Stimulated activated CD4-positive, alpha-beta T cell treated with anti-CD3 and anti-CD28 coated beads, Interleukin-1b, Interleukin-23, amount 100 ng/mL, for 1 hour (primary cell): ENCODE measurements at places on chromosomes 3 and 15.
A peak's percentile ranks its signal among the peaks of the same experiment; 100 is the strongest.

GRCh38 chr3:39133093-39133490 is 20.3 kb downstream of the CSRNP1 start:
- DNase-seq: no peak

DNA sequence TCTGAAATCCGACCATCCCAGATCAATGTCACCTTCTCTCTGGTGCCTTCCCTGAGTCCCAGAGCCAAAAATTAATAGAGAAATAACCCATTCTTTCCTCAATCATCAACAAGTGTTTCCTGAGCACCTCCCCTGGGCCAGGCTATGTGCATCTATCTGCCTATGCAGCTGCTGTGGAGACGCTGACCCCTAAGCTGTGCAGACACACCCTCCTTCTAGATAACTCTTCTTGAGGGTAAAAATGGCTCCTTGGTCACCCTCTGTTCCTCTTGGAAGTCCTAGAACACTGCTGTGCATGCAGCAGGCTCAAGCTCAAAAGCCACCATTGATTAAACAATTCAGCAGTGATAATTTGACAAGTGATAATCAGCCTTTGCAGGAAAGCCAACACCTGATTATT is 18.4 kb downstream of the CA12 start:
- no peak for DNase-seq

GRCh38 chr3:162547321-162547720 is 1050.7 kb downstream of the OTOL1 start:
- DNase-seq: no peak

DNA sequence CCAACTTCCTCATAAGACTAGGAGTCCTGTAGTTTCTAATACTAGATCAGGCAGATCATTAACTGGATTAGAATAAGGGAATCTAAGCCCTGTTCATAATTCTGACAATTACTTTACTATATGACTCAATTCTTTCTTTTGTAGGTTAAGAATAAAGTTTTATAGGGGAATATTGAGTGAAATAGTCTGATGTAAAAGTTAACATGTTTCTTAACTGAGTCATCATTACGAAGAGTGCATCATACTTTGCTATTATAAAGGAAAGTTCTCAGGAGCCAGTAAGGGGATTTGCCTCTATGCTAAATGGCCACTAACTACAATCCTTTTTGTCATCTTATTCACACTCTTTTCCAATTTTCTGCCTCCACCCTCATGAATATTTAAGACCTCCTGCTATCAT is 63.1 kb downstream of the POLQ start:
- DNase-seq: no peak

DNA sequence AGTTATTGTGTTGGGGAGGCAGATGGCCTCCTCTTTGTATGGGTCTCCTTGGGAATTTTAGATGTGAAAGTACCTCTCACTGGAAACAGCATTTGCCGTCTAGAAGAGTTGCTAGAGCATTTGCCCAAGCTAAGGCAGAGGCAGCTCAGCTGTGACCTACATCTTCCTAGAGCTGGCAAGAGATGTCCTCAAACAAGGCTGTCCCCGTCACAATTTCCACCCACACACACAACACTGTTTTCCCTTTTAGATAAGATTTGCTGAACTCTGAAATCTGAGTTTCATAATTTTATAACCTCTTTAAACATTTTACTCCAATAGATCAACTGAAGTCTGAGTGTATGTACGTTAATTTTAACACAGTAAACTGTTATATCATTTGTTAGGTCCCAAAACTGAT is 352.6 kb downstream of the EPHB1 start:
- no peak for DNase-seq

GRCh38 chr15:75758071-75758872 is 45.6 kb upstream of the CSPG4 start:
- no peak for DNase-seq

DNA sequence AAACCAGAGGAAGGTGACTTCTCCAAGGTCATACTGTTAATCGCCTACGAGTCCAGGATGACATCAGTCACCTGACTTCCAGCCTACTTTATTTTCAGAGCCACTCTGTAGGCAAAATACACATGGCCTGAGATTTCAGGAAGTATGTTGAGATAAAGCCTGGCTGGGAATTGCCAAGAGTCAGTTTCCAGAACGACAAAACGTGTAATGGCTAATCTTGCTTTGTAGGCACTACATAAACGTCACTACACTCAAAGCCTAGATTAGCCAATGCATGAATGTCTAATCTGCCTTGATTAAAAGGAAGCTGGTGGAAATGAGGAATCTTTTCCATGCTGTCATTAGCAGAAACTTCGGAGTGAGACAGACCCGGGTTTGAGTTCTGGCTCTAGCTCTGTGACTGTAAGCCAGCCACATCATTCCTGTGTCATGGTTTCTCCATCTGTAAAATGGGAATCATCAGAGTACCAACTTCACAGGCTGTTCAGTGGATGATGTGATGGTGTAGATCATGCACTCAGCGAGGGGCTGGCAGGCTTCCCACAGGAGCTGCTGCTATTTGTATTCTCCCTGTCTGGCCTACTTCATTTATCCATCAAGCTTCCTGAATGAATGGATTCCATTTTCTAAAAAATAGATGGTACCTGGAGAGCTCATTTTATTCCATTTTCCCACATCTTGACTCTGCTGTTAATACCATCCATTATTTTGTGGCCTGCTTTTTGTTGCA is 241.9 kb downstream of the XXYLT1 start:
- DNase-seq: no peak

DNA sequence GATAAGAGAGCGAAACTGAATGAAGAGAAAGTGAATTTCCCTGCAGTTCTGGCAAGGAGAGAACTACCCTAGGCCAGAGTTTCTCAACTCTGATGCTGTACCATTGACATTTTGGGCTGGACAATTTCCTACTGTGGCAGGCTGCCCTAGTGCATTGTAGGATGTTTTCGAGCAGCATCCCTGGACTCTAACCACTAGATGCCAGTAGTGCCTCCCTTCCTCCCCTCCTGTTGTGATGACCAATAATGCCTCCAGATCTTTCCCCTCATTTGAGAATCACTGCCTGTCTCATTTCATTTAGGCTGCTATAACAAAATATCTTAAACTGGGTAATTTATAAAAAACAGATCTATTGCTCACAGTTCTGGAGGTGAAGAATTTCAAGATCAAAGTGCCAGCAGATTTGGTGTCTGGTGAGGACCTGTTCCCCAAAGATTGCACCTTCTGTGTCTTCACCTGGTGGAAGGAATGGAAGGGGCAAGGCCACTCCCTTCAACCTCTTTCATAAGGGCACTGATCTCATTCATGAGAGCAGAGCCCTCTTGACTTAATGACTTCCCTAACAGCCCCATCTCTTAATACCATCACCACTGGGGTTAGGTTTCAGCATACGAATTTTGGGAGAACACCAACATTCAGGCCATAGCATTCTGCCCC is 188.9 kb upstream of the MEIS2 start:
- no peak for DNase-seq

GRCh38 chr15:101207867-101208288 is 44.0 kb downstream of the CHSY1 start:
- no peak for DNase-seq

DNA sequence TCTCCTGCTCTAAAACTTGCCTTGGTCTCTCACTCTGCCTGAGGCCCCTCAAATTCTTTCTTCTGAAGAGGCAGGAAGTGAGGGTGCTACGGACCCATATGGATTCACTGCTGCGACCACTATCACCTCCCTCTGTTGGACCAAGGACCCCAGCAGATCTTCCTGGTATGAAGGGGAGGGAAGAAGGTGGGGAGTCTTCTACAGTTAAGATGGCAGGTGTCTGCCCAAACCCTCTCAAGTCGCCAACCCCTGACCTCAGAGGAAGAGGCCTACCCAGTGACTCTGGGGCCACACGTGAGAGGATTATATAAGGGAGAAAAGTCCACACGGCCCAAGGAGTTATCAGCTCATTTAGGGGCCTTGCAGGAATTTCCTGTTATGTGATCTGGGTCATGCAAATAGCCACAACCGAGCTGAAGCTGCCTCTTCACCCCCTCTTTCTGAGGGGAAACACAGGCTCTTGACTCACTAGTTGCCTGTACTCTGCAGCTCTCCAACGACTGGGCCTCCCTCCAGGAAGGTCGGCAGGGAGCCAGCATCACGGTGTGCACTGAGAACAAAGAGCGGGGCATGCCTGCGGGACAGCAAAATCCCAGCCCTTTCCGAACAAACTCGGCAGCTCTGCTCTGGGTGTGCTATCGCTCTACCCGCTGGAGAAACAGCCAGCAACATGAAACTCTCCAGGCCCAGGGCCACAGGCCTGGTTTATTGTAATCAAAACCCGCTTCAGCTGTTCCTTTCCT is 116.0 kb downstream of the XXYLT1 start:
- DNase-seq: no peak

DNA sequence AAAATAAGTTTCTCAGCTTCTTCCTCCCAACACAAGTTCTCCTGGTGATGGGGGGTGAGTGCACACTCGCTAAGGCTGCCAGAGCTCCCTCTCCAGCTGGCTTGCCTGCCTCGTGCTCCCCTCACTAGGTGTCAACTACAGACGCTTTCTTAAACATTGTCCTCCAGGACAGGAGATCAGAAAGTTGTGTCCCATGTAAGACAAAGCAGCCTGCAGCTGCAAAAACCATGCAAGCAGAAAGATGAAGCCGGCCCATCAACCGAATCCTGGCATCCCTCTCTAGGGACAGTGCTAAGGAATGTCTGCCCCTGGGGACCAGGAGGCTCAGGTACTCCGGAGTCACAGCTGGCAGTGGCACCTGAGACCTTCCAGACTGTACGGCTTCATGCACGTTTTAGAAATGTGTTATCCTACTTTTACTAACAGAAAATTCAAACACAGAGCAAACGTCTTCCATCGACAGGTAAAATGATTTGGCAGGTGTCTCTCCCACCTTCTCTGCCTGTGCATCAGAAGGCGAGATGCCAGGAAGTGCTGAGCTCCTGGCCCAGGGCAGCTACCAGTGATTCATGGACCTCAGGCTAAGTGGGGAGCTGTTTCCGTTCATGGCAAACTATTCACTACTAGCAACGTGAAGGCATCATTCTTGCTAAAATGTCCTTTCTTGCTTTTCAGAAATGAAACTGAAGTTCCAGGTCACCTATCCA is 246.1 kb downstream of the ADAMTS17 start:
- DNase-seq: no peak

DNA sequence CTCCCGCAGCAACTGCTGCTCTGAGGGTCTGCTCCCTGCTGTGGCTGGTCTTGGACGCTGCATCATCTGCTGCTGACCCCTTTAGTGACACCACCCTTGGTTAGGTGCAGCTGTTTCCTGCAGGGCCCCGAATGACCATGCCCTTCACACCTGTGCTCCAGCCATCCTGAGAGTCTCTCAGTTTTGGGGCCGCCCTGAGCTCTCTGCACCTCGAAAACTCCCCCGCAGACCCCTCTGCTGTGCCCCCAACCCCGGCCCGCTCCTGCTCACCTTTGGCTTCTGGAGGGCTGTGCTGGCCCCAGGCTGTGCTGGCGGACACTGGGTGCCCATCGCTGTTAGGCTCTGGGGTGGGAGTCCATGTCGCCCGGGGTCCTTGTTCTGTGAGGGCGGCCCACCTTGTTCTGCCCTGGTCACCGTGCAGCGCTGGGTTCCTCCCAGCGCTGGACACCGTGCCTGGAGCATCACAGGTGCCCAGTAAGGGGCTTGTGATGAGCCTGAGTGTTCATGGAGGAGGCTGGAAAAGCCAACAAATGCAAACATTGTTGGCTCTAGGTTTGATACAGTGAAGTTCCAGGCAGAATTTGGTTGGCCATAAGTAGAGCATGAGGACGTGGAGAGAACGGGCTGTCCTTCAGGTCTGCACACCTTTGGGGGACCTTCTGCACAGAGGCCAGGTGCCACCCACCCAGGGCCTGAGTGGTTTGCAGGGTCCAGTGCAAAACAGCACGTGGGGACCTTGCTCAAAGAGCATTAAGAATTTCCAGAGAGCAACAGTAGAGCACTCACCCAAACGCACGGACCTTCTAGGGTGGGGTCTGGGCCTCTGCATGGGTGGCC is 12.3 kb downstream of the ABTB1 start:
- DNase-seq: no peak

DNA sequence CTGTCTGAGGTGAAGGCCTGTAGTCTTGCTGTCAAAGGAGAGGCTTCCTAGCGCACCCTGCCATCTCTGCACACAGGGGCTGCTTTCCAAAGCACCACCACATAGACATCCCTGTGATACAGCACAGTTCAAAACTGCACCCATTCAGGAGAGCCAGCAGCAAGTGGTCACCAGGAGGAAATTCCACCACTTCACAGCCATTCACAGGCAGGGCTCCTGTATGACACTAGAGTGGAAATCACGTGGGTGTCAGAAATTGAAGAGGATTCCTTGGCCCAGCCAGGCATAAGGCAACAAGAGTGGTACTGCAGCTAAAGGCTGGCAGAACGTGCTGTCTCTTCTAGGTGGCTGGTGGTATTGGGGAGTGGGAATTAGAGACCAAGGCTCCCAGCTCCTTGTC is 102.8 kb downstream of the RFTN1 start:
- no peak for DNase-seq

GRCh38 chr3:3734881-3735280 is 64.3 kb upstream of the LRRN1 start:
- DNase-seq: no peak

DNA sequence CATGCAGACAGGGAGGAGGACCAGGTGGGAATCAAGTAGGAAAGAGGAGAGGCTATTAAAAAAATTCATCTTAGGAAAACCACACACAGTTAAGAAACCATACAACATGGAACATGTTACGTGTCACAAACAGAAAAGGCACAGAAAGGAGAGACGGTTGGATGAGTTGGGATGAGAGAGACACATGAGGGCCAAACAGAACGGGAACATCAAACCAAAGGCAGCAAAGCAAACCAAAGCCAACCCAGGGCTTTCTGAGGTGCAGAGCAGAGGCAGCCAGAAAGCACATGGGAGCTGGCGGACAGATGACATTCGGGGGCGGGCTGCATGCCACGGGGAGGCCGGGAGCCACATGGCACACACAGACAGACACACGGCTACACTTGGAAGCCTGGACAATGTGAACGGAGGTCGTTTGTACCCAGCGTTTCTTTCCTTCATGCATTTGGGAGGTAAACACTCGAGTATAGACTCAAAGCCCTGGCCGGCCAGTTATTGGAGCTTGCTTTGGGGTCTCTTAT is 8.6 kb upstream of the SEC13 start:
- DNase-seq: no peak

GRCh38 chr15:34976073-34976472 is 6.5 kb upstream of the AQR start:
- no peak for DNase-seq

GRCh38 chr3:181987736-181988135 is 276.0 kb downstream of the SOX2 start:
- DNase-seq: no peak

- DNase-seq: peak; percentile 62
Observed at GRCh38 chr15:64894395-64895056, 17.2 kb upstream of the ANKDD1A start.

- no peak for DNase-seq
Observed at GRCh38 chr3:177930771-177931170, 605.5 kb upstream of the KCNMB2 start.
